ENCODE measurements at places on chromosomes 6 and 20.

DNA sequence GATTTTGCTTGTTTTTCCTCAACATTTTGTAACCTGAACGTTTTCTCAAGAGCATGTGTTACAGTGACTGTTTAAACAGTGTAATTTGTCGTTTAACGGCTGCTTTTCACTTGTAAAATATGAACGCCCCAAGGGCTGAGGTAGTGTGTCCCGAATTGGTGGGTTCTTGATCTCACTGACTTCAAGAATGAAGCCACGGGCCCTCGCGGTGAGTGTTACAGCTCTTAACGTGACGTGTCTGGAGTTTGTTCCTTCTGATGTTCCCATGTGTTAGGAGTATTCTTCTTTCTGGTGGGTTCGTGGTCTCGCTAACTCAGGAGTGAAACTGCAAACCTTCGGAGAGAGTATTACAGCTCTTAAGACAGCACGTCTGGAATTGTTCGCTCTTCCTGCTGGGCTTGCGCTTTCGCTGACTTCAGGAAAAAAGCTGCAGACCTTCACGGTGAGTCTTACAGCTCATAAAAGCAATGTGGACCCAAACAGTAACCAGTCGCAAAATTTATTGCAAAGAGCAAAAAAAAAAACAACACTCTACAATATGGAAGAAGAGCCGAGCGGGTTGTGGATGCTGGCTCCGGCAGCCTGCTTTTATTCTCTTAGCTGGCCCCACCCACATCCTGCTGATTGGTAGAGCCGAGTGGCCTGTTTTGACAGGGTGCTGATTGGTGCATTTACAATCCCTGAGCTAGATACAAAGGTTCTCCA is 25.1 kb upstream of the TRIM27 start:
- DNase-seq: no peak

GRCh38 chr6:129507059-129507807 is 202.7 kb downstream of the ARHGAP18 start:
- no peak for DNase-seq

DNA sequence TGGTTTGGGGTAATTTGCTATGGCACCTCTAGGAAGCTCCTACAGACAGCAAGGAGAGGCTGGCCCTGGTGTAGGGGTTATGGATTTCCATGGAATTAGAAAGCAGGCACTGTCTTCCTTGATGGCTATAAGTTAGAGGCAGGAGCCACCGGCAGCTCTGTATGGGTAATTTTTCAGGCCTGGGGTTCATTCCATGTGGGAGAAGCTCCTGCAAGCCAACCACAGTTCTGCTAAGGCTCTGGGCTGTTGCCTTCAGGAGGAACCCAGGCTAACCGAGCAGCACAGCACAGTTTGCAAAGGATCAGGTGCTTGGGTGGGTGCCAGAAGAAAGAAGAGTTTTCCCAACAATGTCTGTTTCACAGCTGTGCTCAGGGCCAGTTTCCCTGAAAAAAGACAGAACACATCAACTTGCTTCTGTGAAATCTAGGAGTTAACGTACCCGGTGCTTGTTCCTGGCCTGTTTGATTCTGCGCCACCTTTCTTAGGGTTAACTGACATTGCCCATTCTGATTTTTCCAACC is 162.8 kb upstream of the MYLIP start:
- DNase-seq: no peak

- DNase-seq: no peak
Measured at GRCh38 chr20:37688093-37688492, 5.7 kb upstream of the CTNNBL1 start.

GRCh38 chr20:47501116-47501481 is 588 bp upstream of the NCOA3 start:
- no peak for DNase-seq

DNA sequence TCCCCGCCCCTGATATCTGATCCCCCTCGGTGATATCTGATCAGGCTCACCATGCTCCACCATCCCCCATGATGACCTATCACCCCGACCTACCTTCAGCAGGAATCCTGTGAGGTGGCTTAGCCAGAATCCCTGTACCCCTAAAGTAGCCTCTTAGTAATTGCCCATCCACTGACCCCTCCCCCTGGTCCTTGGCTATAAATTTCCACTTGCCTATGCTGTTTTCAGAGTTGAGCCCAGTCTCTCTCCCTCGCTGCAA is 177.5 kb upstream of the GGTLC1 start:
- no peak for DNase-seq

- DNase-seq: no peak
Measured at GRCh38 chr6:47047479-47048407, 5.6 kb upstream of the ADGRF1 start.

DNA sequence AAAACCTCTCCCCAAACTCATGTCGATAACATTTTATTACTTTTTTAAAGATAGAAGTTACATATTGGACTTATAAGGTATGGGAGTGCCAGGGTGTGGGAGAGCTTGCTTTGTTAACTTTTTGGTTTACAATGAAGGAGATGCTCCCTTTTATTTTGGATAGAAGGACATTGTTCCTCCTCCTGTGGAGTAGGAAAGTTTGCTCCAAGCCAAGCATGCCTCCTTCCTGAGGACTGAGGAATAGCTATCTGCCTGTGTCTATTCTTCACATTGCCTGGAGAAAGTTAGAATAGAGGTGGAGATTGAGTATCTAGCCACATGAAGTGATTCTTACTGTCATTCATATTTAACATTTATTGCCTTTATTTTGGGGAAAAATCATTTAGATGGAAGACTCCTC is 71.9 kb downstream of the EYA4 start:
- no peak for DNase-seq

GRCh38 chr20:38223743-38224100 is 36.8 kb downstream of the KIAA1755 start:
- no peak for DNase-seq

All from NCI-H2107 (cell line).